Effector CD8-positive, alpha-beta T cell (primary cell): ENCODE measurements at places on chromosomes 1 and 21.

GRCh38 chr1:68495968-68496679 lies 758 bp downstream of the DEPDC1 start:
- DNase-seq = no peak

- no peak for DNase-seq
These were observed 72.7 kb upstream of the MUTYH start for GRCh38 chr1:45412899-45413298.

DNA sequence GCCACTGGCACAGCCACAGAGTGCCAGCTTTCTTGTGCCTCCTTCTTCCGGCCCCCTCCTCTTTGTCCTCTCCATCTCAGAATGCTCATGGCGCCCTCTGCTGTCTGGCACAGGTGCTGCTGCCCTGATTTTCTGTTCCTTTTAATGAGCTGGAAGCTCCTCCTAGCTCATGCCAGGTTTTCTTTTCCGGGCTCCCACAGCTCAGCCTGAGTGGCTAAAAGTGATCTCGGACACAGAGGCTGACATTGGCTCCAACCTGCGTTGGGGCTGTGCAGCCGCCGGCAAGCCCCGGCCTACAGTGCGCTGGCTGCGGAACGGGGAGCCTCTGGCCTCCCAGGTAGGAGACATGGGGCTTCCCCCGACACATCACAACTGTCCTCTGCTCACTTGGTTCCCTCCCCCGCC lies 18.7 kb downstream of the CNTN2 start:
- DNase-seq = peak; percentile 55

- DNase-seq = no peak
These were observed 475.2 kb downstream of the SETD4 start for GRCh38 chr21:35585155-35585554.

GRCh38 chr1:97137862-97138514 lies 416.4 kb downstream of the PTBP2 start:
- DNase-seq = no peak

DNA sequence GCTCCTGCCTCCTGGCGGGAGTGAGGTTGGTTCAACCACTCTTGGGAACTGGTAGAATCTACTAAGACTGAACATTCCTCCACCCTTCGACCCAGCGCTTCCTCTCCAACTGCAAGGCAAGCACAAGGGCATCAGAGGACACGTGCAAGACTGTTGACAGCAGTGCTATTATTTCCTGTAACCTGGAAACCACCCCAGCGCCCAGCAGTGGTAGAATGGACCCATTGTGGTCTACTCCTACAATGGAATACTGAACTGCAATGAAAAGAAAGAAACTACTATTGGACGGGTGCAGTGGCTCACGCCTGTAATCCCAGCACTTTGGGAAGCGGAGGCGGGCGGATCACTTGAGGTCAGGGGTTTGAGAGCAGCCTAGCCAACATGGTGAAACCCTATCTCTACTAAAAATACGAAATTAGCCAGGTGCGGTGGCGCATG lies 33.0 kb upstream of the TARDBP start:
- DNase-seq = no peak

GRCh38 chr1:231176421-231176820 lies 14.6 kb downstream of the TRIM67 start:
- no peak for DNase-seq

DNA sequence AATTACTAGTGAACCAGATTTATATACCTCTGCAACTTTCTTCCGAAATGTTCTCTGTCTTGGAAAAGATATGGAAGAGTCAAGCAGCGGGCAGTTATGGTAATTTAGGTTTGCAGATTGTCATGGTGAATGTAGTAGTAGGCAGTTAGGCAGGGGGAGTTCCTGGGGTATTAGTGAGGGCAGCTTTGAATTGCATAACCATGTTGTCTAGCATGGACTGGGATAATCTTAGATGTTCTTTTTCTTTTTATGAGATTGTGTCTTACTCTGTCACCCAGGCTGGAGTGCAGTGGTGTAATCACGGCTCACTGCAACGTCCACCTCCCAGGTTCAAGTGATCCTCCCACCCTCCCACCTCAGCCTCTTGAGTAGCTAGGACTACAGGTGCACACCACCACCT lies 25.0 kb downstream of the MACF1 start:
- DNase-seq = no peak
